ENCODE measurements at places on chromosomes 7 and 10. TPM values are rescaled to one million over a fixed set of nuclear protein-coding genes. Genes with fewer than 3 reads are reported as not detected.

The DMBT1 gene
- total RNA-seq = not detected

- no peaks in the 10 kb centered on the region for H3K27me3 ChIP-seq
- H3K4me1 ChIP-seq = no peaks in the 10 kb centered on the region
- H3K4me3 ChIP-seq = no peak overlapping the region
- no peak overlapping the region for H3K27ac ChIP-seq
- H3K36me3 ChIP-seq = no peaks in the 10 kb centered on the region
Measured at GRCh38 chr7:2266911-2267310, 24.9 kb downstream of the NUDT1 start.

DNA sequence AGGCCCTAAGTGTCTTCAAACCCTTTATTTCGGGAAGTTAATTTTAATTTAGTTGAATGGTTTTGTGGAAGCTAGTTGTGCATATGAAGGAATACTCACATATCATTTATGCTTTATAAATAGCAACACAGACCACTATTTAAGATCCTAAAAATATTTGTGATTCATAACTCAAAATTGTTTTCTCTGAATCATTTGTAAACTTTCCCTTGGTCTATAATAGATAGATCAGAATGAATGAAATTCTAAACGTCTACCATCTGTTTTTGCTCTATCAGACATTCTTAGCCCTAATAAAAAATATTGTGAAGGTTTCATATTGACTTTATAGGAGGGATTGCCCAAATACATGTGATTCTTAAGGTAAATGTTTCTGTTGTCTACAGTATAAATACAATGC, 43.5 kb downstream of the LOXL4 start:
- H3K36me3 ChIP-seq = no peaks in the 10 kb centered on the region
- no peak overlapping the region for H3K27ac ChIP-seq
- peaks cover 4% of the 10 kb centered on the region for H3K4me1 ChIP-seq
- H3K4me3 ChIP-seq = no peak overlapping the region

DNA sequence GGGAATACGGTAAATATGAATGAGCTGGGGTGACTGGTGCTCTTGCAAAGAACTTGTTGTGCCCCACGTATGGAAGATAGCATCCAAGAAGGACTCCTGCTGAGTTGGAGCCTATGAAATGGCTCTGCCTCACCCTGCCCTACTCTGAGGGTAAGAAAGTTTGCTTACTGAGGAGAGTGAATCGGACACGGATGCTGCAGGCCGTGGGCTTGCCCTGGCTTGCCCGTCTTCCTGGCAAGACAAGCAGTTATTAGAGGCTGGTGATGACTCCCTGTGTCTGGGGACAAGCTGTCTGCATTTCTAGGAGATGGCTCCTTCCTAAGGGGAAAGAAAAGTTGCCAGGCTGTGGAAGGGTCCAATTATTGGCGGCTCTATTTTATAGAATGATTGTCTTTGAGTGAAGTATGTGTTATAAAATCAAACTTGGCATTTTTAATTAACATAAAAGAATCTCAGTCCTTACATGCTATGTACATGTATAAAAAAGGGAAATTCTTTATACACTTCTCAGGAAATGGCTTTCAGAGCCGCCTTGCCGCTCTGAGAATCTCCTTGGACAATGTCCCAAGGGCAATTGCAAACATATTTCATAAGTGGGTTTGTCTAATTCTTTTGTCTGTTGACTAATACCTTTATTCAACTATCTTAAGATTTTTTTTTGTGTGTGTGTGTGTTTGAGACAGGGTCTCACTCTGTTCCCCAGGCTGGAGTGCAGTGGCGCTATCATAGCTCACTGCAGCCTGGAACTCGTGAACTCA, 64.6 kb downstream of the CYP26A1 start:
- DNase-seq = no peak
- no peak overlapping the region for H3K27ac ChIP-seq
- H3K27me3 ChIP-seq = no peaks in the 10 kb centered on the region
- no peaks in the 10 kb centered on the region for H3K4me1 ChIP-seq
- H3K36me3 ChIP-seq = no peaks in the 10 kb centered on the region

The TMEM229A gene
- not detected for total RNA-seq

All from gastrocnemius medialis (tissue), 4 donors.